ENCODE measurements at places on chromosomes 1 and 21. TPM values are rescaled to one million over a fixed set of nuclear protein-coding genes. Genes with fewer than 3 reads are reported as not detected.

Gene TRAF3IP3
- total RNA-seq: 0.47 TPM

Gene RBM11
- 16.2 TPM for total RNA-seq

Gene LCE3E
- total RNA-seq: not detected

Gene FAM72D
- 1.1 TPM for total RNA-seq

Gene A3GALT2
- not detected for total RNA-seq

Gene ETNK2
- total RNA-seq: 28.1 TPM

Gene RAB3GAP2
- 38.7 TPM for total RNA-seq

Gene SUCO
- total RNA-seq: 108 TPM

Gene HCRTR1
- total RNA-seq: 1.1 TPM

Gene MNDA
- 4.2 TPM for total RNA-seq

Gene AMY1A
- total RNA-seq: not detected

Gene URB2
- total RNA-seq: 13.1 TPM

Gene RAB7B
- total RNA-seq: 0.78 TPM

Gene LIN28A
- not detected for total RNA-seq

Gene PIGR
- not detected for total RNA-seq

GRCh38 chr1:18944810-18945209 lies 11.7 kb downstream of the IFFO2 start:
- no peak for DNase-seq

DNA sequence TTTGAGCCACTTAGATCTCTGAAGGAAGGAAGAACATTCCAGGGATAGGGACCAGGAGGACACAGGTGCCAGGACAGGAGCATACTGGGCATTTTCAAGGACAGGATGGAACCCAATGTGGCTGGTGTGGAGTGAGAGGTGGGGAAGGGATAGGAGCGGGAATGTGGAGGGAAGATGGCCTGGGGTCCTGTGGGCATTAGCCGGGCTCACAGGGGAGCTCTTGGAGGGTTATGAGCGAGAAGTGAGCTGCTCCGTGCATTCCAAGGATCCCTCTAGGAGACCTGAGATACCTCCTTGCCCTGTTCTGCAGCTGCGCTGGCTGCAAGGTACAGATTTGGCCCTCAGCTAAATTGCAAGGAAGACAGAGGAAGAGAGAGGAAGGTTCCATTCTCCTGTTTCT lies 87.5 kb downstream of the IER5 start:
- DNase-seq: no peak

GRCh38 chr1:198657550-198658064 lies 18.8 kb downstream of the PTPRC start:
- DNase-seq: no peak

GRCh38 chr1:18960409-18960808 lies 3.9 kb upstream of the IFFO2 start:
- no peak for DNase-seq

GRCh38 chr1:242738702-242739645 lies 214.5 kb upstream of the PLD5 start:
- DNase-seq: no peak

- DNase-seq: no peak
Observed at GRCh38 chr1:224177356-224177999, 5.6 kb upstream of the DEGS1 start.

DNA sequence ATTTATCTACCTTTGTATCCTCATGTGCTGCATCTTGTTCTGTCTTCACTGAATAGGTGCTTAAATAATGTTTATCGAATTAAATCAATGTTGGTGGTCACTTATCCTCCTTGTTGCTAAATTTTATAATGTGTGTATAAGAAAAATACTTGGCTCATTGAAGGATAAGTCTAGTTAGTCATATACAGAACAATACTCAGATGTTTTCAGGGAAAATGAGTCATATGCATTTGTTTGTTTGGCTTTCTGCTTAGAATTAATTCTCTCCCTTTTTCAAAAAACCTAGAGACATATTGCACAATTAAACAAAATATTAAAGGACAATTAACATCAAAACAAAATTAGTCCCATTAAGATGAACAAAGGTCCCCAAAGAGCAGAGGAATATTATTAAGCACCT lies 89.0 kb downstream of the UBE2U start:
- no peak for DNase-seq

DNA sequence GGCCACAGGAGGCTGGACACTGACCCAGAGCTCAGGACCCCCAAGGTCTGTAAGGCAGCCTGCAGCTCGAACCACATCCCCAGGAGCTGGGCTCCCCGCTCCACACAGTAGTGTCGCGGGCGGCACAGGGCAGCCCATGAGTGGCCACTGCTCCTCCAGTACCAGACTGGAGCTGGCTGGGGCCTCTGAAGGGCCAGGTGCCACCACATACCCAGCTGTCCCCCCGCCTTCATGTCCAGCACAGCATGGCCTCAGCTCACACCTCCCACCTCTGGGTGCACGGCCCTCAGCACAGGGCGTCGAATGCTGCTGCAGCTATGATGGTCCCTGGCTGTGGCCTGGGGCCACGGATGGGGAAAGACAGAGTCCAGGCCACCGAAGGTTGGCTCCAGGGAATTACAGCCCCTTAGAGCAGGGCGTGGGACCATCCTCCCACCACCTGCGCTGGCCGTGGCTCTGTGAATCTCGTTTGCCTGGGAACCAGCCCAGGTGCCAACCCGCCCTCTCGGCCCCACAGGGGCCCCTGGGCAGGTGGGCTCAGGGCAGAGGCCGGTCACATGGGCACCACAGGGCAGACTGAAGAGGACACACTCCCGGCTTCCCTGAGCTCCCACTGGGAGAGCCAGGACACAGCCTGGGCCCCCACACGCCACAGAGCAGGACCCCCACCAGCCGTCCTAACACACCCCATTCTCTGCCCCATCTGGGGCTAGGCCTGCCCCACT lies 2.1 kb upstream of the TNFRSF4 start:
- no peak for DNase-seq

DNA sequence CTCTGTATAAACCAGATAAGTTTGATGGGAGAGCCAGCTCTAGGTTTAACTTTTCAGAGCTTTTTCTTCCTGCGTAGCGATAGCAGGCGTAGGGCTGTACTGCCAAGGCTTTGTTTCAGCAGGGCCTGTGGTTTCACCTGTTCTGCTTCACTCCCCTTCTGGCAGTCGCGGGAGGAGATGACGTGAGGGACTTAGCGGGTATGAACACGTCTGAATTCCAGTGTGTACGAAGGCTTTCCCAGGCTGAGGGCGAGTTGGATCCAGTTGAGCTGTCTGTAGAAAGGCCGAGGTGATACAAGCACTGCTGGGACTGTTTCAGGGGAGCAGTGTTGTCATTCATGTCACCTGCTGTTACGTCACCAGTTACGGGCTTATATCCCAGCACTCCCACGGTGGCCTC lies 21.2 kb downstream of the PEX14 start:
- no peak for DNase-seq

- no peak for DNase-seq
Observed at GRCh38 chr1:64545118-64545843, 75.4 kb downstream of the CACHD1 start.

DNA sequence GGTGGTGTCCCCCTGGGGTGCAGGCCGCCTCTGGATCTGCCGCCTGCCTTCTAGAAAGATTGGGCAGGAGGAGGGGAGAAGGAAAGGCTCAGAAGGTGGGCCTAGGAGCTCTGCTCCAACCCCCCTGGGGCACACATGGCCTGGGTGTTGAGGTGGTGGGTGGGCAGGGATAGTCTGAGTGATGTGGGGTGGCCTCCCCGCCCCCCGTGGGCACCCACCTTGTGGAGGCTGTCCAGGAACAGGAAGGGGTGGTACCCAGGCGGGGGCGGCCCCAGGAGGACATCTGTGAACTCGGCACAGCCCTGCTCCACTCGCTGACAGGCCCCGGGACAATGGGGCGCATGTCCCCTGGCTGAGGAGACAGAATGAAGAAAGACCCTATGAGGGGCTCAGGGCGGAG lies 54.9 kb downstream of the MORN1 start:
- no peak for DNase-seq

DNA sequence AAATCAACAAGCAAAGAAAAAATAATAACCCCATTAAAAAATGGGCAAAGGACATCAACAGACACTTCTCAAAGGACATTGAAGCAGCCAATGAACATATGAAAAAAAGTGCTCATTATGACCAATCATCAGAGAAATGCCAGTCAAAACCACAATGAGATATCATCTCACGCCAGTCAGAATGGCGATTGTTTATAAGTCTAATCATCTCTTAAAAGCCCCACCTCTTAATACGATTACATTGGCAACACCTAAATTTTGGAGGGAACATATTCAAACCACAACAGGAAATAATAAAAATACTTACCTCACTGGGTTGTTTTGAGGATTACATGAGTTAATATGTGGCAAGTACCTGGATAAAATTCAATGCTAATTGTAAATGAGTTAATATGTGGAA lies 57.1 kb upstream of the PLPPR4 start:
- no peak for DNase-seq

DNA sequence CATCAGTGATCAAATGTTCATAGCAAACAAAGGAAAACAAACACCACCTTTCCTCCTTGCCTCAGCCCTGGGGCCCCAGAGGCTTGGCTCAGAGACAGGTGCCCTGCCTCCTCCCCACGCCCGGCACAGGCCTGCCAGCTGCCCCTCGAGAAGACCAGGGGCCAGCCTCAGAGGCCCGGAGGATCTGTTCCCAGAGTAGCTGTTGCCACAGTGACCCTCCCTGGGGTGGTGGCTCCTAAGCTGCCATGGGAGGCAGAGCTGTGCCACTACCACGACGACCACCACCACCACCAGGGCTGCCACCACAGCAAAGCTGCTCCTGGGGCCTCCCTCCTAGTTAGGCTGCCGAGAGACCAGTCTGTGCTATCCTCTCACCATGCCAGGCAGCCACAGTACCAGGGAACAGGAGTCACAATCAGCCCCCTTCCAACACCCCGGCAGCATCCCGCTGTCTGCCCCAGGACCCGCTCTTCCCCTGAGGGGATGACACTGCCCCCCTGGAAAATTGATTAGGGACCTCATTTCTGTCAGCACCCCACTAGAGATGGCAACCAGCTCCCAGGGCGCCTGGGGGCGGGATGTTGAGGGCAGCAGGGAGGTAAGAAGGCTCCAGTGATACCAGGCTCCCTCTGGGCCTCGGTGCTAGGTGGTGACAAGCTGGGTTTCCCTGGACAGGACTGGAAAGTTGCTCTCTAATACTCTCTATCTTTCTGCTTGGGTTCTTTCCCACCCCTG lies 30.5 kb downstream of the KCNC4 start:
- no peak for DNase-seq

DNA sequence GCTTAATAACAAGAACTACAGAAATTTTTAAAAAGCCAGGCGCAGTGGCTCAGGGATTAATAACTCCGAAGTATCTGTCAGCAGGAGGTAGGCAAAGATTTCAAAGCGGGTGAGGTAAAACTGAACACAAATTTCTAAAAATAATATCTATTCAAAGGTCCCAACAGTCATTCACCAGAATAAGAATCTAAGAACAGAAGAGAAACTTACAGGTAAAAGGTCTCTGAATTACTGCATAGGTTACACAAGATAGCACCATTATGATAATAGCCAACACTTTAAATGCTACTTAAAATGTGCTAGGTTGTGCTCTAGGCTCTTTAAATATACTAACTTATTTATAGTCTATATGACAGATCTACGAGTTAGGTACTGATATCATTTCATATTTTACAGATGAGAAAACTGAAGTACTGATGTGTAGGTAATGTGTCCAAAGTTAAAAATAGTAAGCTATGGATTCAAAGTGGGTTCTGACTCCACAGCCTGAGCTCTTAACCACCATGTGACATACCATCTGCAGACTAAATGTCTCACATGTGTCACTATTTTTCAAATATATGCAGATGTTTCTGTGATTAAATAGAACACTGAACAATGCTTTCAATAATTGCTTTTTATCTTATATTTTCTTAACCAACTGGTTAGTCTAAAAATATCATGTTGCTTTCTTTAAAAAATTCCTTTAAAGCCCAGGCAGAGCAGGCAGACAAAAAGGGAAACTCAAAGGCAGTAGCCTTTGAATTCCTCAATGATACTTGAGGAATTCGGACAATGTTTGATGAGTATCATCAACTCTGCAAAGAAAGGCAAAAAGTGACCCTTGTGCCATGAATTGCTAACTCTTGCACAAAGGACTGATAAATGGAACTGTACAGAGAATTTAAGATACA lies 80.5 kb upstream of the TTC39A start:
- no peak for DNase-seq

- no peak for DNase-seq
Observed at GRCh38 chr1:153210206-153210605, 7.0 kb downstream of the LELP1 start.

- DNase-seq: no peak
Observed at GRCh38 chr1:118985640-118986554, 2.2 kb downstream of the TBX15 start.

- no peak for DNase-seq
Observed at GRCh38 chr1:197422993-197423392, 154.9 kb downstream of the CRB1 start.

DNA sequence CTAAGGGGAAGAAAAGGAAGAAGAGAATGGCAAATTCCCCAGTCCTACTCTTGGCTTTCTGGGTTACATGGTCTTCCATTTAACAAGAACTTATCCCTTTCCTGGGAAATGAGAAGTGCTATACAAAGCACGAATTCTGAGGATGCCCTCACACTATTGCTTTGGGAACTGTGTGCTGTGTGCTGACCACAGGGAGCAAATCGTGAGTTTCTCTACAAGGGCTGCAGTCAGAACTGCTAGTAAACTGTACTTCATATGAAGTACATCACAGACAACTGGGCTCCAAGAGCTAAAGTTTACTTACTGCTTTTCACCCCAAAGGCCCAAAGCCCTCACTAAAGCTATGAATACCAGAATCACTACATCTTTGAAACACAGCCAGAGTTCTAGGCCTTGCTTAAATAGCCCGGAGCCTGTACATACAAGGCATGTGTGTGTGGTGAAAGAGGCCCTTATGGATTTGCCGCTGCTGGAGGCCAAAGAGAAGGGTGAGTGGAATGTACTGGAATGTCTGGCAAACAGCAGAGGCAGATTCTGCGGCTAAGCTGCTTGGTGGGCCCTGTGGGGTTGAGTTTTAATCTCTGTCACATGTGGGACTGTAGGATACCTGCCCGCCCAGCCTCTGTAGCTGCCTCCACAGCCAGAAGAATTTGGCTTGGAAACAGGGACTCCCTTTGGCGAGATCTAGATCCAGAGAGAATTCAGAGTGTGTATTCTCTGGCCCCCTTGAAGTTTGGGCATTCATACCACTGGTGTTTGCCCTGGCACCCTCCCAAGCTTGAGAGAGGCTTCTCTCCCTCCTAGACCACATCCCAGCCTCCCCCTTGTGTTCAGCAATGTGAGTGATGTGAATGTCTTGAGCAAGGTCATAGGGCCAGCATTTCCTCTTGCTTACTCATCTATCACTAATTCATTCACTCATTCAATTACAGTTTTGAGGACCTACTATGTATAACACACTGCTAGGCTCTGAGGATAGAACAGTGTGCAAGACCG lies 21.9 kb upstream of the TRIM67 start:
- no peak for DNase-seq

GRCh38 chr1:172246521-172247390 lies 173.7 kb upstream of the C1orf105 start:
- DNase-seq: no peak

DNA sequence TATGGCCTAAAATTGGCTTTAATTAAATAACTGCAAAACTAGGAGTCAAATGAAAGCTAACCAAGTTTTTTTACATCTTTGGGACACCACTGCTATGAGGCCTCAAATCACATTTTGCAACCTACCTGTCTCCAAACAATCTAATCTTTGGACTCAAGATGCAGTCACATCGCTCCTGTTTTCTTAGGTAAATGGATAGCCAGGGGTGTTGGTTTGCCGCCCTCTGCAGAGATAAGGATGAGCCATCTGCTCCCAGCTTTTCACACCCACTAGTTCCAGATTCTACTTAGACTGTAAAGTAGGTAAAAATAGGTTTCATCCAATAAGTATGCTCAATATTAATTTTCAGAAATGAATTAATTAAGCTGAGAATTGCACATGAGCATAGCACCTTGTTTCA lies 456.5 kb downstream of the KIF26B start:
- no peak for DNase-seq
